KBM-7 (cell line): ENCODE measurements at places on chromosomes 2 and 18.

DNA sequence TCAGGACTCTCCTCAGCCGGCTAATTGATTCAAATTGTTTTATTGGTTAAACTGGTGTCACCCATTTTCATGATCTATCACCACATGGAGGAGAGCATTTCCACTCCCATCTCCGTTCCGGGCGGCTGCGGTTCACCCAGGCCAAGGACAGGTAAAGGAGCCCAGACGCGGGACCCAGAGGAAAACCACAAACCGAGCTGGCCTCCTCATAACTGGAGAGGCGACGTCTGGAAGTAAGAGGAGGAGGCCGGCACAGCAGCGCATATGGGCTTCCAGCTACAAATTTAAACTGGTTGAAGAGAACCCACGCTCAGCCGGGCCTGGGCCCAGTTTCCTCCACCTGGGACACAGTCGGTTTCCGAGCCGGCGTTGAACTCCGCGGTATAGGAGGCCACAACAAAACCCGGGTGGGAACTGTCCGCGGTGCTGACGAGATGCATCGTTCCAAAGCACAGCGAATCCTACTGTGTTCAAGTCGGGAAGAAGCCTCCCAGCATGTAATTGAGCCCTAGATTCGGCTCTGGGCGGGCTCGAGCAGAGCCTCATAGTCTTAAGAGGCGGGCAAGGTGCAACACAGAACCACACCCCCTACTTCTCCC lies 3.0 kb upstream of the SKOR2 start:
- peak; percentile 44 for DNase-seq

DNA sequence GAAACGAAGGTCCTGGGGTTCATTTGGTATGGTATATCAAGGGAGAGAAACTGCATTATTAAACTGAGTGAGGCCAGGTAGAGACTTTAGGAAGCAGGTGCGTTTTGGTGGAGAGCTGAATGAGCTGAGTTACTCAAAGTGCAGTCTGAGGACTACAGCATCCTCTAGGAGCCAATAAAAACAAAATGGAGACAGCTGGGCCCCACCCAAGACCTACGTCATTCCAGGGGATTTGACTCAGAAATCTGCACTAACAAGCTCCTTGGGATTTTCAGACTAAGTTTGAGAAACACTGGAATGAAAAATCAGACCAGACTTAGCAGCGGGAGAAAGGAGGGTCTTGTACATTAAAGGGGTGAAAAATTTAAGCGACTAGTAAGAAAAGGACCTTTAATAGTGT lies 131.5 kb downstream of the UXS1 start:
- DNase-seq: no peak

DNA sequence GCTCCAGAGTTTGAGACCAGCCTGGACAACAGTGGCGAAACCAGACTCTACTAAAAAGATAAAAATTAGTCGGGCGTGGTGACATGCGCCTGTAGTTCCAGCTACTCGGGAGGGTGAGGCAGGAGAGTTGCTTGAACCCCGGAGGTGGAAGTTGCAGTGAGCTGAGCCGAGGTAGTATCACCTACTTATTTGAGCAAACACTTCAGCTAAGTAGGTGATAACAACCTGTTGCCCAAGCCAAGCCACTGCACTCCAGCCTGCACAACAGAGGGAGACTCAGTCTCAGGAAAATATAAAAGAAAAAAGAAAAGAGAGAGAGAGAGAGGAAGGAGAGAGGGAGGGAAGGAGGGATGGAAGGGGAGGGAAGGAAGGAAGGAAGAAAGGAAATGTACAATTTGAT lies 21.3 kb downstream of the FER1L5 start:
- no peak for DNase-seq

DNA sequence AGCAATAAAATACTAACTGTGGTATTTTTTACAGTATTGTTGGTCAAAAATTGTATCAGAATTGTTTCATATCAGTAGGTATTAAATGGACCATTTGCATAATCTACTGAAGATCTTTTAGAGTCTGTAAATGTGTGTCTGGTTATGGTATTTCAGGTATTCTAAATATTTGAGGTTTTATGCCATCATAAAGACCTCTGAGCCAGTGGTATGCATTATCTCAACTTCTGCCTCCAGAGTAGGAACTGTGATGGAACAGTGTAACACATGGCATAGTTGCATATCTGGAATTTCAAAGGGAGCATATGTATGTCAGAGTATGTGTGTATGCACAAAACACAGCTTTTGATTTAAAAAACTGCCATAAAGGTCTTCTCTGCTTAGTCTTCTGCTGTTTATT lies 15.4 kb downstream of the GREB1L start:
- no peak for DNase-seq
